ENCODE measurements at places on chromosomes 7 and 10. TPM values are rescaled to one million over a fixed set of nuclear protein-coding genes. Genes with fewer than 3 reads are reported as not detected.

Gene TET1
- 2.2 TPM for total RNA-seq

DNA sequence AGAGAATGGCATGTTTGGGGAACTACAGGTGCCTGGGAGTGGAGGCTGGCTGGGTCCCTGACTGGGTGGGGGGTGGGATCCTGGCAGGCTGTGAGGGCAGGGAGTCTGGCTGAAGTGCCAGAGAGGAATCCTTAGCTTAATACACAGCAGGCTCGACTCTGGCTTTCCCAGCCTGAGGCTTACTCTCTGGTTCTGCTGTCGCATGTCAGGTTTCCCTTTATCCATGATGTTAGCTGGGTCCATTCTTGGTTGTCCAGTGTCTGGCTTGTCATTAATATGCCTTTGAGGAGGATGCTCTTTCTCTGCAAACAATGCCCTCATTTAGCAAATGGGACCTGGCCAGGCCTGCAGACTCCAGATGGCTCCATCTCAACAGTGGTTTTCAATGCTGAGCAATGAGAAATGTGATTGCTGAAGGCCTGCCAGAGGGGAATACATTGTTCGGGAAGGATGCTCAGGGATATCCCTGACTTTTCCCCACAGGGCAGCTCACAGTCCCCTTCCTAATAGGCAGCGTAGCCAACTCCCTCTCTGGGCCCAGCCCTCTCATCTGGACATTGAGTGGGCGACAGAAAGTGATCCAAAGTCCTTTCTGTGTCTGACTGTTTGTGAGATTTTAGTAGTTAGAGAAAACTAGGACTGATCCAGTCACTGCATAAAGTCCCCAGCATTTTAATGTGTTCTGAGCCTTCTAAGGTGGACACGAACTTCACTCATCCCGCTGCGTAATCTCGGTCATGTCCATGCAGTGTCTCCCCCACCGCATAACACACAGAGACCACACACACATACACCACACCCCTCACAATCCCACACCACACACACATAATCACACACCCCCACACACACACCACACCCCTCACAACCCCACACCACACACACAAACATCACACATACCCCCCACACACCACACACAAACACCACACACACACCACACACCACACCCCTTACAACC is 124.9 kb downstream of the ANLN start:
- no peaks in the 10 kb centered on the region for H3K27me3 ChIP-seq
- no peak for DNase-seq
- peak overlapping the region; percentile 9 for H3K27ac ChIP-seq

- no peak for DNase-seq
- H3K36me3 ChIP-seq, result peaks cover 3% of the 10 kb centered on the region
Observed at GRCh38 chr7:55476852-55477780, 95.2 kb downstream of the VOPP1 start.

DNA sequence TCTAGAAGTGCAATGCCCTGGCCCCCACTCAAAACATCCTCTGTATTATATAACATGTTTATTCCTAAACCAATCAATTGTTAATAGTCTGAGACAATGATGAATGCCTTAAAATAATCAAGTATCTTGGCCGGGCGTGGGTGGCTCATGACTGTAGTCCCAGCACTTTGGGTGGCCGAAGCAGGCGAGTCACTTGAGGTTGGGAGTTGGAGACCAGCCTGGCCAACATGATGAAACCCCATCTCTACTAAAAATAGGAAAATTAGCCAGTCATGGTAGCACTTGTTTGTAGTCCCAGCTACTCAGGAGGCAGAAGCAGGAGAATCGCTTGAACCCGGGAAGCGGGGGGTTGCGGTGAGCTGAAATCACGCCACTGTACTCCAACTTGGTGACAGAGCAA is 29.4 kb upstream of the CACNA2D1 start:
- H3K36me3 ChIP-seq, result no peaks in the 10 kb centered on the region
- H3K4me1 ChIP-seq, result no peaks in the 10 kb centered on the region
- H3K4me3 ChIP-seq, result no peak overlapping the region
- H3K27ac ChIP-seq, result no peak overlapping the region
- no peak for DNase-seq

Measured in activated CD8-positive, alpha-beta memory T cell treated with anti-CD3 and anti-CD28 coated beads, Interleukin-2, amount 10 ng/mL, durations not matched to agents 7 days and 5 days (primary cell).